OCI-LY7 (cell line): ENCODE measurements at places on chromosomes 12 and 14. TPM values are rescaled to one million over a fixed set of nuclear protein-coding genes. Genes with fewer than 3 reads are reported as not detected.

GRCh38 chr12:71472441-71472911 lies 32.9 kb downstream of the LGR5 start:
- no peak for DNase-seq

DNA sequence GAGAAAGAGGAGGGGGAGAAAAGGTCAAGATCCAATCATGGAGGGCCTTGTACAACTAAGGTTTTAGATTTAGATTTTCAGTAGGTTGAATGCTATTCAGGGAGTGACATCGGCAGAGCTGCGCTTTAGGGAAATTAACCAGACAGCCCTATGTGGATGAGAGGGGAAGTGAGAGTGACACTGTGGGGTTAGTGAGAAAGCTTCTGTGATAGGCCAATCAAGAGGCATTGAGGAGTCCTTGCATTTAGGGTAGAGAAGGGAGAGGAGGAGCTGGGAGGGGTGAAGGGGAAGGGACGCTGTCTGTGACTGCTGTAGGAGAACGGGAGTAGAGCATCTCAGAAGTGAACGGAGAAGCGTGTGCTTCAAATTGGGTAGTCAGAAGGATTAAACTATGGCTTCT lies 3.4 kb downstream of the HSD17B6 start:
- peak; percentile 81 for DNase-seq

DNA sequence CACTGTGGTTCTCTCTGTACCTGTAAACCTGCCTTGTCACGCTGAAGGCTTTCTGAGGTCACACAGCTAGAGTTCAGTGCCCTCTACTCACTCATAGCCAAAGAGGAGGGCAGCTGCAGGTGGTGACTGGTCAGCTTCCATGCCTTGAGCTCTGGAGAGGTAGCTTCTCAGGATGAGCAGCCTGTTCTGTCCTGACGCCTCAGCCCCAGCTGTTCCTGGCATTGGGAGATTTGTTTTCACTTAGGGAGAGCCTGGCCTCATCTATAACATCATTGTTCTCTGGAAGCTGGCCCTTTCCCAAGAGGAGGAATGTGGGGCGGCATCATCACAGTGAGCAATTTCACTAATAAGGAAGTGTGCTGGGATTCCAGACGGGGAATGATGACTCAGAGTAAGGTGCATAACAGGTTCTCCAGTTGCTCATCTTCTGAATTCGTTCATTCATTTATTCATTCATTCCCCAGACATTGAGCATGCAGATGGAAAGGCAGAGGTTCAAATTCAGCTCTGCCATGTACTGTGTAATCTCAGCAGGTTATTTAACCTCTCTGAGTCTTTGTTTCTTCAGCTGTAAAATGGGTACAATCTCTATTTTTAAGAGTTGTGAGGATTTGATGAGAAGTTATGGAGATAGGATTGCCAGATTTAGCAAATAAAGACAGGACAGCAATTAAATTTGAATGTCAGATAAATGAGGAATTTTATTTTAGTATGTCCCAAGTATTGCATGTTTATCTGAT lies 255.8 kb upstream of the CRY1 start:
- no peak for DNase-seq

DNA sequence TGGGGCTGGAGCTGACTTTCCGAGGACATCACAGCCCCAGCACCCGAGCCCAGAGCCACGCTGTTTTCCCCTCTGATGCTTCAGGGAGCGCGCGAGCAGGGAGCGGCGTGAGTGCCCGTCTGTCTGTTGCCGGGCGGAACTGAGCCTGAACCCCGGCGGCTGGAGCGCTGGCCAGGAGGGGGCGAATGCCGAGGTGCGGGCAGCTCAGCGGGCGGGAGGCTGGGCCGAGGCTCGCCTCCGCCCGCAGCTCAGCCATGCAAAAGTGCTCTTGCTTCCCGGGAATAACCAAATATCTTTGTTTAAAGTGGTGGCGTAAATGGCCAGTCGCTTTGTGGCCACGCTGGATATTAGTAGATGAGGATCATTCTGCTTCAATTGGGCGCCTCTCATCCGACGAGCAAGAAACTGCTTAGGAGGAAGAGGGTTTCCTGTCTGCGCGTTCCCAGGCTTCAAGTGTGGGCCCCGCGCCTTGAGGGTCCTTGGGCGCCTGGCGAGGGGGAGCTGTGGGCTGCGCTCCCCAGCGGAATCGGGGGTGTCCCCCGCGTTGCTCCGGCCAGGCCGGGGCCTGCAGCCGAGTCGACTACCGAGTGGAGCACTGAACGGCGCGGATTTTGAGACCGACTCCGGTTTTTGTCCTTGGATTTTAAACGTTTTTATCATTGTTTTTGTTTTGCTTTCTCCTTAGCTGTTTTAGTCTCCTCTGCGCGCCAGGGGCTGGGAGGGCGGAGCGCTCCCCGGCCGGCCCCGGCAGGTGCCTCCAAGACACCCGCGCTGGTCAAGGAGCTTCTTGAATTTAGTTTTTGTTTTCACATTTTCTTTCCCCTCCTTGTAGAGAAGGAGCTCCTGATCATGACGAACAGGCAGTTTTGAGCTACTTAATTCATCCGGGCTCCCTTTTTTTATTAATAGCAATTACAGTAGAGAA lies 831 bp upstream of the NKX2-1 start:
- no peak for DNase-seq

DNA sequence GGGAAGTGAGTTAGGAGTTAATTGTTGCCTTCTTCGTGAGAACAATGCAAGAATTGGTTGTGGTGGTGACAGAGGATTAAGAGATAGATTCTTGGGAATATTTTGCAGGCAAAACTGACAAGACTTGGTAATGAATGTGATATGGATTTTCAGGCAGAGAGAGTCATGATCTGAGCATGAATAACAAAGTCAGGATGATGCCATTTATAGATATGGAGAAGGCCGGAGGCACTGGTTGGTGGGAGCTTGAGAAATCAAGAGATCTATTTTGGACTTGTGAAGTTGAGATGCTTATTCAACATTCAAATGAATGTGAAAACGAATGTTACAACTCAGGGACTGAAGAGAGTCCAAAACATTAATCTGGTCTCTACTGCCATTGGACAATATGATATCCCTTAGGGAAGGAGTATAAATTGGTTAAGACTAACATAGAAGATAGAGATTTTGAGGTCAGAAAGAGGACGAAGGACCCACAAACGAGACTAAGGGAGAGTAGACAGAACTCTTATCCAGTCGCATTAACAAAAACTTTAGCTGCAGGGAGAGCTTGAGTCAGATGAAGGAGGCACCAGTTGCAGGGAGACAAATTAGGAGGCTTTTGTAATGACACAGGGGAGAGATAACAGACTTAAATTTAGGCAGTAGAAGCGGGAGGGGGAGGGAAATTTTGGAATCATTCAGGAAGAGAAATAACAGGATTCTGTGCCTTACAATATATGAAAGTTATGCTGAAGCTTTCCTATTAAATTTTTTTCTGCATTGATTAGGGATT lies 1090.6 kb downstream of the GALC start:
- no peak for DNase-seq

DNA sequence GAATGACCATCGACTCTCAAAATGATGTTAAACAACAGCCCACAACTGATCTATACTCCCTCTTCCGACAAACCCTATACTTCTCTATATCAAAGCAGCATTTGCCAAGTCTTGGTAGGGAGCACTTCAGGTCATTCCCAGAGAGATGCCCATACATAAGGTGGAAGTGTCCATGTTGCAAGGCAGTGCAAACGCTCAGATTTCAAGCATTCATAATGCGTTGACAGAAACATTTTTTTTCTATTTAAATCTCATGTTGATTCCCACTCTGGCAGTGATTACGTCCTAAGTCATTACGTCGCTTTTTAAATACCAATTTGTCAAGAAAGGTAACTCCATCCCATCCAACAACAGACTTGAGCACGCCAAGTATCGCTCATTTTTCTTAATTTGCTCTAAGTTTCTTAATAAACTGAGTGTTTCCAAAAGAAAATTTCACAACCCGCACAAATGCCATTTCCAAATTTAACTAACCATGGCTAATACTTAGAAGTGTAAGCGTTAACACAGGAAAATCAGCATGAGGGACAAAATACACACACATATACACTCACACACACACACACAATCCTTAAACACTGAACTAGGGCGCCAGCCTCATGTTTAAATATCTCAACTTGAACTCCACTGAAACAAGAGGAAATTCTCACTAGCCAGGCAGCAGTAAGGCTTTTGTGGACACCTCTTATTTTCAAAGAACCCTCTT lies 1.1 kb downstream of the GXYLT1 start:
- peak; percentile 43 for DNase-seq

- no peak for DNase-seq
These were observed 13.9 kb upstream of the UBC start for GRCh38 chr12:124928095-124928911.

Gene IL26
- not detected in 2 replicates for total RNA-seq

Gene GNS
- 16.0 and 18.0 TPM in 2 replicates for total RNA-seq

- no peak for DNase-seq
These were observed 54.3 kb upstream of the KCNJ8 start for GRCh38 chr12:21828779-21829178.

DNA sequence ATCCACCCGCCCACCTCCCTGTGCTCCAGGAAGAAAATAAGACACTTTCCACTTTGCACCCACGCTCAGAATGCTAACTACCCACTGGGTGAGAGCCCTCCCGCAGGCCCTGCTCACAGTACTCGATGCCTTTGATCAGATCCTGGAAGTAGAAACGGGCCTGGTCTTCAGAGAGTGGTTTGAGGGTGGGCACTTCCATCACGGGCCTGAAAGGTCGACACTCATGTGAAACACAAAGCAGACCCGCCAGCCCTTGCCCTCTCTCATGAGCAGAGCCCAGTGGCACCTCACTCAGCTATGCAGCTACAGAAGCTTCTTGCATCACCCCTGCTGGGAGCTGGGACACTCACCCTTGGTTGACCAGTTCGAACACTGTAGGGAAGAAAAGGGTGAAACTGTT lies 41.1 kb downstream of the CAMKK2 start:
- DNase-seq, result no peak

GRCh38 chr12:101172316-101172715 lies 37.7 kb downstream of the SLC5A8 start:
- DNase-seq, result peak; percentile 3

GRCh38 chr14:90060965-90061684 lies 669 bp upstream of the KCNK13 start:
- no peak for DNase-seq

Gene TSPAN9
- total RNA-seq, result 0.74 and 1.3 TPM in 2 replicates

Gene KCNJ8
- total RNA-seq, result not detected in 2 replicates

Gene IFNG-AS1
- 36.8 and 37.8 TPM in 2 replicates for total RNA-seq

Gene RFX4
- total RNA-seq, result not detected in 2 replicates

- peak; percentile 17 for DNase-seq
These were observed 15.7 kb downstream of the MYRFL start for GRCh38 chr12:69840727-69841126.

GRCh38 chr14:87615822-87616679 lies 376.9 kb downstream of the GALC start:
- peak; percentile 83 for DNase-seq

DNA sequence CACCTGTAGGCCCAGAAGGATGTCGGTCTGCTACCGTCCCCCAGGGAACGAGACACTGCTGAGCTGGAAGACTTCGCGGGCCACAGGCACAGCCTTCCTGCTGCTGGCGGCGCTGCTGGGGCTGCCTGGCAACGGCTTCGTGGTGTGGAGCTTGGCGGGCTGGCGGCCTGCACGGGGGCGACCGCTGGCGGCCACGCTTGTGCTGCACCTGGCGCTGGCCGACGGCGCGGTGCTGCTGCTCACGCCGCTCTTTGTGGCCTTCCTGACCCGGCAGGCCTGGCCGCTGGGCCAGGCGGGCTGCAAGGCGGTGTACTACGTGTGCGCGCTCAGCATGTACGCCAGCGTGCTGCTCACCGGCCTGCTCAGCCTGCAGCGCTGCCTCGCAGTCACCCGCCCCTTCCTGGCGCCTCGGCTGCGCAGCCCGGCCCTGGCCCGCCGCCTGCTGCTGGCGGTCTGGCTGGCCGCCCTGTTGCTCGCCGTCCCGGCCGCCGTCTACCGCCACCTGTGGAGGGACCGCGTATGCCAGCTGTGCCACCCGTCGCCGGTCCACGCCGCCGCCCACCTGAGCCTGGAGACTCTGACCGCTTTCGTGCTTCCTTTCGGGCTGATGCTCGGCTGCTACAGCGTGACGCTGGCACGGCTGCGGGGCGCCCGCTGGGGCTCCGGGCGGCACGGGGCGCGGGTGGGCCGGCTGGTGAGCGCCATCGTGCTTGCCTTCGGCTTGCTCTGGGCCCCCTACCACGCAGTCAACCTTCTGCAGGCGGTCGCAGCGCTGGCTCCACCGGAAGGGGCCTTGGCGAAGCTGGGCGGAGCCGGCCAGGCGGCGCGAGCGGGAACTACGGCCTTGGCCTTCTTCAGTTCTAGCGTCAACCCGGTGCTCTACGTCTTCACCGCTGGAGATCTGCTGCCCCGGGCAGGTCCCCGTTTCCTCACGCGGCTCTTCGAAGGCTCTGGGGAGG lies at the start of gene LTB4R:
Gene LTB4R, plus strand, starts transcription at position 857 of the 959 bp plus-strand sequence. CDS start 4,150 bp downstream, outside the sequence.
- DNase-seq, result peak; percentile 70

DNA sequence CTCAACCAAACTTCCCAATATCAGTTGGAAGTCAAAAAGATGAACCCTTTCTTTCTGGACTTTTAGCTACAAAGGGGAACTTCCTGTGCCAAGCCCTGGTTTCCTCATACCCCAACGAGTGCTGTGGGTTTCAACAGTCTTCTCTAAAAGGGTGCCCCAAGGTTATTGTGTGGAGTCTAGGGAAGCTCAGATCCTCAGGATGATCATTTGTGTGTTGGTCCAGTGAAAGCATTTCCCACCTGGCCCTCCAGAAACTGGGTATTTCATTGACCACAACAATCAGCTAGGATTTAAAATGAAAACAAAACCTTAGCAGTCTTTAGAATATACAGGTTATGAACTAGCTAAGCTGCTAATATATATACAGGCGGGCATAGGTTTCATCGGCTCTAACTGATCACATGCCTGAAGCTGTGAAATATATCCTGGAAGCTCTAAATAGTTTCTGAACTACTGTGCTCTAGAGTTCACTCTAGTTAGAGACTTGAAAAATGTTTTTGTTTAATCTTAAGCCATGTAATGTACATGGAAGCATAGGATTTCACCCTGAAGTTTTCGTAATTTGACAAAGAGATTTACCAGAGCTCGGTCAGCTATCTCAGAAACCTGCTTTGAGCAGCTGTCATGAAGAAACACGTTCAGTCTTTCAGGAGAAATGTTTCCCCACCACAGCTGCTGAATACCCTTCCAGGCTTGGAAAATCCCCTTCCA lies 29.6 kb downstream of the P2RX4 start:
- DNase-seq, result no peak

Gene SLC5A8
- not detected in 2 replicates for total RNA-seq
